Activated effector memory CD4-positive, alpha-beta T cell treated with Interleukin-2 at 50 U/mL for 16 hours (primary cell): ENCODE measurements at places on chromosomes 11 and 22.

GRCh38 chr11:72831521-72832300 is 17.5 kb downstream of the ATG16L2 start:
- DNase-seq, result peak; percentile 34

DNA sequence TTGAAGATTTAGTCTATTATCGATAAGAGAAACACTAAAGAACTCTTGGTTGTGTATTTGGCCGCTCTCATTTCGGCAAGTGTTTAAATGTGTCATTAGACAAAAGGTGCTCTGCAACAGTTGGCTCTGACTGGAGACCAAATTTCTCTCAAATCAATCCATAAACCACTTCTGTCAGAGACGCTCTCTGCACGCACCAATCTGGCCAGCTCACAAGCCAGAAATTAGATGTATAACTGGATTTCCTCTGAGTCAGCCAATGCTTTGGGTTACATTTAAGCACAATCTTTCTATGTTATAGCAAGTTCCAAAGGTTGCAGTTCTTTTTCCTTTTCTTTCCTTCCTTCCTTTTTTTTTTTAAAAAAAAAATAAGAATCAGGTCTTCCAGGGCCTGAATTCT is 17.6 kb upstream of the PARVA start:
- DNase-seq, result no peak

- no peak for DNase-seq
These were observed 147.5 kb downstream of the PARVA start for GRCh38 chr11:12524865-12525264.

DNA sequence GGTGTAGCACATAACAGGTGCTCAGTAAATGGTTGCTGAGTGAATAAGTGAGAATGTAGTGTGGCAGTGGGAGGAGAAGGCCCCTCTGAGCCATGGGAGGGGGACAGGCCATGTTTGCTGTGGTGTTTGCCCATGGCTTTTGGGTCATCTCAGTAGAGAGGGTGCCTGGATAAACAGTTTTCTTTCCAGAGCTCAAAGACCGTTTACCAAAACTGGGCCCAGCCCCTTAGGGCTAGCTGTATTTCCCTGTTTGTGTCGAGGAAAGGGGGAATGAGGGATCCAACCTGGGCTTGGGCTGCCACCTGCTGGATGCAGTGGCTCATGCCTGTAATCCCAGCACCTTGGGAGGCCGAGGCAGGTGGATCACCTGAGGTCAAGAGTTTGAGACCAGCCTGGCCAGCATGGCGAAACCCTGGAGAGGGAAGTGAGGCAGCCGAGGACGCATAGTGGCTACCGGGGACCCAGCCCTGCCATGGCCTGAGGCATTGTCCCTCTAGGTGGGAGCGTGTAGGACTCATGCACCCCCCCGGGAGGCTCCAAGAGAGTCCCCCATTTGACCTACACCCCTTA is 8.7 kb upstream of the LTO1 start:
- DNase-seq, result no peak
